ENCODE measurements at places on chromosomes 4 and X.

DNA sequence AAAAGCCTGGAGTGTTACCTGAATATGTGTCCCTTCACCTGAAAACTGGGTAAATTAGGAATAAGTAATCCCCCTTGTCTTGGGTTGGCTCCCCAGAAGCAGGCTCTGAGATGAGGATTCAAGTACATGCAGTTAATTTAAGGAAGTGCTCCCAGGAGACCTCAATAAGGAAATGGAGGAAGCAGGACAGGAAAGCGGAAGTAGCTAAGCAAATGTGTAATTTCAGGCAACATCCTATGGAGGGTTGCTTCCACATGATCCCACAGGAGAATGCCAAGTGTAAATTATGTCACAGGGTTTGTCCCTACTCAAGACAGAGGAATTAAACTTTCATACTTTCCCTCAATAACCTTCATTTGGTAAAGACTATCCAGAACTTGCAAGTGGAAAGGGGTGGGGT lies 48.1 kb upstream of the ARHGEF6 start:
- DNase-seq, result no peak

DNA sequence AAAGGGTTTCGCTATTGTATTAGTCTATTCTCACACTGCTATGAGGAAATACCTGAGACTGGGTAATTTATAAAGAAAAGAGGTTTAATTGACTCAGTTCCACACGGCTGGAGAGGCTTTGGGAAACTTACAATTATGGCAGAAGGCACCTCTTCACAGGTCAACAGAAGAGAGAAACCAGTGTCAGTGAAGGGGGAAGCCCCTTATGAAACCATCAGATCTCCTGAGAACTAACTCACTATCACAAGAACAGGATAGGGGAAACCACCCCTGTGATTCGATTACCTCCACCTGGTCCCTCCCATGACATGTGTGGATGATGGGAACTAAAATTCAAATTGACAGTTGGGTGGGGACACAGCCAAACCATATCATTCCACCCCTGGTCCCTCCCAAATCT lies 589.5 kb downstream of the CENPC start:
- DNase-seq, result no peak

DNA sequence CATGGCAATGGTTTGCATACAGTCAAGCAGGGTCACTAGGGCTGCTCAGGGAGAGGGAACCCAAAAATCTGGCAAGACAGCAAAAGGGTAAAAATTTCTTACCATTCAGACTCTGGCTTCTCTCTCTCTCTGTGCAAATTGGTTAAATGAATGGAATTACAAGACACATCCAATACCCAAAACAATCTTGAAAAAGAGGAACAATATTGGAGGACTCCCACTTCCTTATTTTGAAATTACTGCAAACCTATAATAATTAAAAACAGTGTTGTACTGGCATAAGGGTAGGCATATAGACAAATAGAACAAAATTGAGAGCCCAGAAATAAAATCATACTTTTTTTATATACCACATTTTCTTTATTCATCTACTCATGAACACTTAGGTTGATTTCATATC lies 24.1 kb downstream of the ETDA start:
- no peak for DNase-seq

DNA sequence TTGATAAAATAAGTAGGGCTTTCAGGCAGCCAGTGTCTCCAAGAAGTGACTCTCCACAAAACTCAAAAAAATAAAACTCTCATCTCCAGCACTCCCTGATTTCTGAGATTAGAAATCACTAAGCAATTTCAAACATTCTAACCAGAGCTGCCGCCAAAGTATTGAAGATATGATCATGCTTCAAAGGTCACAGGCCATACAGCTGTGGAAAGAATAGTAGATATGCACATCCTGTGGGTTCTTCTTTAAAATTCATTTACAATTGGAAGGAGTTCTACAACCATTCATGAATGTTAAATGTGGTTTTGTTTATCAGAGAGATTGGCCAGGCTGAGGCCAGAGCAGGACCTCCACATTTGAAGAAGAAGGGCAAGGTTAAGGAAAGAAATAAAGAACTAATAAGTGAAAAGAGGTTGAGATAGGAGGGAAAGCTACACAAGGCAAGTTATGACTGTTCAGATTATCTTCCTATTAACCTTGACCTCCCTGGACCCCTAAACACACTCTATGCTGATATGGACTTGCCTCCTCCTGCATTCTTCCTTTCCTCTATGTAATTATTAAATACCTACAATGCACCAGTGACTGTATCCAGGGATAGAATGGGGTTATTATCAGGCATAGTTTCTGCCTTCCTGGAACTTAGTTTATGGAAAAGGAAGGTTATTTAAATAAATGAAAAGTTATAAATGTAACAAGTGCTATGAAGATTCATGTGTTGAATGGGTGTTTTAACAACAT lies 56.4 kb downstream of the USP38 start:
- DNase-seq, result no peak

GRCh38 chrX:152635941-152636340 lies 1.8 kb upstream of the GABRQ start:
- DNase-seq, result no peak

GRCh38 chr4:8910822-8911315 lies 39.2 kb upstream of the HMX1 start:
- DNase-seq, result no peak

DNA sequence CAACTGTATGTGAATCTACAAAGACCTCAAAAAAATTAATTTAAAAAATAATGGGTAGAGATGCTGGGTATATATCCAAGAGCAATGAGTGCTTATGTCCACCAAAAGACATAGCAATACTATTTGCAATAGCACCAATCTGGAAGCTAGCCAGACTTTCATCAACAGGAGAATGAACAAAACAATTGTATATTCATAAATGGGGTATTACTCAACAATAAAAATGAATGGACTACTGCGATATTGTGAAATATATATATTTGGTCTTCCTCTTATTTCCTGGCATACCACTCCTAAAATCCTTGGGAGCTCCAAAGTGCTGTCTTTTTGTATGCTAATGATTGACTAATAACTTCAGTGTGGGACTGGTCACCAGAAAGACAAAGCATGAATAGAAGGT lies 77.5 kb downstream of the MSN start:
- no peak for DNase-seq

DNA sequence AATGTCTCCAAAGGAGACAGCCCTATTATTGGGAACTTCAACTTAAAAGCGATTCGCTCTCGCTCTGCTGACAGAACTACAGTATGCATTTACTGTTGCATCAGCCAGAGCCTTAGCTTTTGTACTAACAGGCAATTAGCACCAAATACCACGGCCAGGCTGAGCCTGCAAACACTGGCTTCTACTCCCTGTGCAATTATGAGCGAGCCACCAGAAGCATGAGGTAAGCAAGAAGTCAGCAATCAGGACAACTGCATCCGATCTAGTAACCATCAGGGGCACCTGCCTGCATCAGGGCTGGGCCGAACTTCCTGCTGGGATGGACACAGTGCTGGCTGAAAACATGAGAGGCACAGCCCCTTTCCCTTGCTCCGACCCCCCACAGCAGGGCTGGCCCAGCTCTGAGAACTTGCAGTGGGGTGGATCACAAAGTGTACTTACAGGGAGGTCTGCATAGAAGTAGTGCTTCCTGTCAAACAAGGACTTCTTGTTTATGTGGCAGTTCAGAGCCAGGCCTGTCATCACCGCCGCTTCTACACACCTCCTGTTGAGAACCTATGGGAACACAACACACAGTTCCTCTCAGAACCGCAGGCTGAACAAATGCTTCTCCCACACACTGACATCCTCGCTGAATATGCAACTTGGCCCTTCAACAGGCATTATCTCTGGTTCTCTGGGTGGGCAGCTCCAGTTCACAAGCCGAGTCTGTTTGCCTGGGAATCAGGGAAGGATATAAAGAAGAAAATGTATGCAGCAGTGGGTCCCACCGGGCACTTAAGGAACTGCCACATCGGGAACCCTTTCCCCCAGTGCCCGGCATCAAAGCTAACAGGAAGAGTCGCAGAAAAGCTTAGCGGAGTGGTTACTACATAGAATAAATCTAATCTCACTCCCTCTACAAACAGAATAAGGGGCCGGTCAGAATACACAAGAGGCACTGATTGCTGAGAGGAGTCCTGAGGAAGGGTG lies 41.5 kb downstream of the GATB start:
- no peak for DNase-seq

GRCh38 chr4:107247738-107248137 lies 211.6 kb upstream of the DKK2 start:
- DNase-seq, result no peak

GRCh38 chr4:89111833-89112563 lies 665 bp downstream of the TIGD2 start:
- DNase-seq, result peak; percentile 3

GRCh38 chr4:188308142-188308541 lies 168.9 kb downstream of the TRIML1 start:
- no peak for DNase-seq

GRCh38 chrX:123731987-123732669 lies 724 bp downstream of the THOC2 start:
- DNase-seq, result no peak

DNA sequence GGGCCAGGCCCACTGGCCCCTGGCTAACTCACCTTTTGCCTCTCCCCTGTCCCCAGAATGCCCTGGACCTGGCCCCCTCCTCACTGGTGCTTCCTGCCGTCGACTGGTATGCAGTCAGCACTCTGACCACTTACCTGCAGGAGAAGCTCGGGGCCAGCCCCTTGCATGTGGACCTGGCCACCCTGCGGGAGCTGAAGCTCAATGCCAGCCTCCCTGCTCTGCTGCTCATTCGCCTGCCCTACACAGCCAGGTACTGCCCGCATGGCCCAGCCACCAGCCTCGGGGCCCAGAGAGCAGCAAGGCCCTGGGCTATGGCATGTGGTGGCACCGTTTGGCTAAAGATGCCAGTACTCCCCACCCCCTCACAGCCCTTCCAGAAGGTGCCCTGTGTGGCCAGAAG lies 3.7 kb downstream of the ATP6AP1 start:
- no peak for DNase-seq

GRCh38 chr4:152937336-152938236 lies 1.5 kb downstream of the FHDC1 start:
- DNase-seq, result no peak

DNA sequence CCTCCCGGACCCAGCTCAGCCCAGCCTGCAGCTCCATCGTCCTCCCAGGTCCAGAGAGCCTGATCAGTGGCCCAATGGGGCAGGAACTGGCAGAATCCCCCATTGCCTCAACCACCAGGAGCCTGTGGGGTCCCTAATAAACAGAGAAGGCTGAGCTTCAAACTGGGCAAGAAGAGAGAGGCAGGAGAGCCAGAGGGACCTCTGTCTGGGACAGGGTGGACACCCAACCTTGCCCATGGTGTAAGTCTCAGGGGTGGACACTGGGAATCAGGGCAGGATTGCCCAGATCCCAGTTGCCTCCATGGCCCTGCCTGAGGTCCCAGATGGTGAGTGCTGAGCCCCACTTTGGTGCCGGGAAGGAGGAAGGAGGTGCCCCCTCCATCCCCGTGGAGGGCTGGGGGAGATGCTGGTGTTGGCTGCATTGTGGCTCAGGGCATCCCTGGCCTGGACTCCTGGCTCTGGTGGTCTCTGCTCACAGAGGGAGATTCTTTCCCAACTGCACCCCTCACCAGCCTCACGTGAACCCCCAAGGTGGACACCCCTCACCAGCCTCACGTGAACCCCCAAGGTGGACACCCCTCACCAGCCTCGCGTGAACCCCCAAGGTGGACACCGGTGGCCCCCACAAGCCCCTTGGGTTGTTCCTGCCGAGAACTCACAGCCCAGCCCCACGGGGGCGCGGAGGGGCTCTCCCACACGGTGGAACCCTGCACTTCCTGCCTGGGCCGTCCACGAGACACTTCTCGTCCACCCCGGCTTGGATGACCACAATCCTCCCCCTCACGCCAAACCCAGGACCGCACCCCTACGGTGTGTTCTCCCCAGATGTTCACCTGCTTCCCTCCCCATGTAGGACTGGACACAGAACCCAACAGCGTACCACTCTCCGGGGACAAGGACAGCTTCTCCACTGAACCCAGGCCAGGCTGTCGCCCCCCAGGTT lies 5.4 kb downstream of the CPLX1 start:
- no peak for DNase-seq

GRCh38 chrX:19789376-19789775 lies 98.0 kb downstream of the SH3KBP1 start:
- no peak for DNase-seq

DNA sequence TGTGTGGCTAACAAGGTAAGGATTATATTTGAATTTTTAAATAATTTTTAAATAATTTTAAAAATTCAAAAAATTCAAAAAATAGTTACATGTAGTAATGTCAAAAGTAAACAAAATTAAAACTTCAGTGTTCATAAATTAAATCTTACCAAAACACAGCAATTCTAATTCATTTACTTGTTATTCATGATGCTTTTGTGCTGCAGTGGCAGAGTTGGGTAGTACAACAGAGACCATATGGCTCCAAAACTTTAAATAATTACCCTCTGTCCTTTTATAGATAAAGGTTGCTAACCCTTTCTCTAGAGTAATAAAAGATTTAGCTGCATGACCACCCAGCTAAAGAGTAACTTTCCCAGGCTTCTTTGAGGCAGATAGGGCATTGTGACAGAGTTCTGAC lies 1355.6 kb downstream of the FSTL5 start:
- no peak for DNase-seq

- DNase-seq, result no peak
Observed at GRCh38 chrX:49266523-49267445, 2.3 kb upstream of the FOXP3 start.

- DNase-seq, result no peak
Observed at GRCh38 chr4:153765894-153766293, 6.1 kb upstream of the RNF175 start.

DNA sequence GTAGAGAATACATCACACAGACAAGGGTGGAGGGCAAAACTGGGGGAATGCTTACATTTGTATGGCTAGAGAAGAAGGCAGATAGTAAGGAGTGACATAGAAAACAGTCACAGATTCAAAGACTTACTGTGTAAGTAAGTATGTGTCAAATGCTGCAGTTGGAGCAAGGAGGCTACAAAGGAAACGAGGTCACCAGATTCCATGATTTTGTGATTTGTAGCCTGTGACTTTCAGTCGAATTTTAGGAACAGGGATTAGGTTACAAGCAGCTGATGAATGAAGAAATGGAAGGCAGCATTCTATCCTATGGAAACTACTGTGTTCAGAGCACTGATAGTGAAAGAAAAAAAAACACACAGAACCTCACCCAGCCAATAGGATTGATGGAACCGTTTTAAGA lies 407.9 kb downstream of the IL15 start:
- DNase-seq, result no peak

GRCh38 chr4:145933134-145933533 lies 5.5 kb downstream of the ZNF827 start:
- DNase-seq, result no peak

Measured in cerebellar nuclear complex (tissue), 1 donor.